ENCODE measurements at places on chromosomes 7 and 10.
A peak's percentile ranks its signal among the peaks of the same experiment; 100 is the strongest.

DNA sequence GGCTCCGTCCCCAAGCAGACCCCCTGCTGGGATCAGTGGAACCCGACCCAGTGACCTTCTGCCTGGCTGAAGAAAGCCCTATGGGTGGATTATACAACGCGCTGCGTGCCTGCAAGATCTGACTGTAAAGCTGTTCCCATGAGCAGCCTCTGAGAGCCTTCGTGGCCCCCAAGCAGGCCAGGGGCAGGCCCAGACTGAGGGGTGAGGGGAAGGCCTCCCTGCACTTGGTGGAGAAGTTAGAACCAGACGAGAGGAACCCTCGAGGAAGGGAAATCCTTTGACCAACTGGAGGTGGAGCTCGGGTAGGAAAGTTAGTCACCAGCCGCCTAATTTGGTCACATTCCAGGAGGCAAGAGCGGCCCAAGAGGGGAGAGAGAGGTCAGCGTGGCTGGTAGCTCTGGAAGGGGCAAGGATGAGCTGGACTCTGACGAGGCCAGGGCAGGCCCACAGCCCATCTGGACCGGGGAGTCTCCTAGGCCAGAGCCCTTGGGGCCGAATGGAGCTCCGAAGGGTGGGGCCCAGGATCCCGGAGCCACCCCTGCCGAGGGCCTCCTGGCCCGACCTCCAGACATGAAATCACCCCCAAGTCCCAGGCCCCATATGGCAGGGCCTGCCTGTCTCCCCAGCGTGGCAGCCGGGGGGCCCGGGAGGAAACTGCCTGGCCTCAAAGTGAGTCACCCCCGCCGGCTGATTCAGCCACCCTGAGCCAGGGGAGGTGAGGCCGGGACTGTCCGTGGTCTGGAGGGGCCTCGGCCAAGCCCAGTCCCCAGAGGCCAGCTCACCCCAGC, 23.3 kb upstream of the PDGFA start:
- peak; percentile 9 for ATAC-seq

DNA sequence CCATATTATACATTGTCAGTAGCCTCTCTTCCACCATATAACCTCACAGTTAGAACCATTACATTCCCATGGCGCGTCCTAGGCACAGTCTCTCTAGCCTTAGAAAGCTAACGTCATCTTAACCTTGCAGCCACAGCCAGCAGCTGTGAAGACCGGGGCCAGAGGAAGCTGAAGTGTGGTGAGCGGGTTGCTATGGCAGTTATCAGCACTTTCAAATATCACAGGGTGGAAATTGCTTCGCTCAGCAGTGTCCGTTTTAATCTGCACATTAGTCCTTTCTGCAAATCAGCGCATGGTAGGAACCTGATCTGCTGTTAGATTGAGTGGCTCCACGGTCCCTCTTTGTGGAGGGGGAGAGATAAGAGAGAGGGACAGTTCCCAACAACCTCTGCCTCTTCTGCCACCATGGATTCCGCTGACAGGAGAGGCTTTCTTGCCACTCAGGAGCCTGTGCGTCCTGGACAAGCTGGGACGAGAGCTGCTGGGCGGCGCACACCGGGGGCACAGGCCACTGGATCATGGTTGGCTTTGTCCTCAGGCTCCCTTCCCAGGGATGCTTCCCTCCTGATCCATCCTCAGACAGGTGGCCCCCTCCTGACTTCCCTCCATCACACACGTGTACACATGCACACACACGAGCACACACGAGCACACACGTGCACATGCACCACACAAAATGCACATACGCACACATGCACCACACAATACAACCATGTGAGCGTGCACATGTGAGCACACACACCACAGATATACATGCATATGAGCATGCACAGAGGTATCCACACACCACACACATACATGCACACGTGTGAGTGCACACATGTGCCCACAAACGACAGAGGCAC, 93.8 kb downstream of the WDR37 start:
- ATAC-seq: no peak

DNA sequence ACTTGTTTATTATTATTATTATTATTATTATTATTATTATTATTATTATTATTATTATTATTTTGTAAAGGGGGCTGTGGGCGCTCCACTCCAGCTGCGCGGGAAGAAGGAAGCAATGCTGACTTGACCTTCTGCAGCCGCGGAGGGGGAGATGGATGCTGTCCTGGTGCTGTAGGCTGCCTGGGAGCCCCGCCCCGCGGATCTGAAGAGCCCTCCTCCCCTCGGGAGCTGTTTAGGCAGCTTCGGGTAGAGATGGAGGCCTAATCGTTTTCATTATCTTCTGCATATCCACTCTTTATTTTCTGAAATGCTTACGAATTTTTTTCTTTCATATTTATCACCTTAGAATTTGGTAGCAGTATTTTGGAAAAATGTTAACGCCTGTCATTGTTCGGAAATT, 101.2 kb upstream of the KLF6 start:
- ATAC-seq: no peak

DNA sequence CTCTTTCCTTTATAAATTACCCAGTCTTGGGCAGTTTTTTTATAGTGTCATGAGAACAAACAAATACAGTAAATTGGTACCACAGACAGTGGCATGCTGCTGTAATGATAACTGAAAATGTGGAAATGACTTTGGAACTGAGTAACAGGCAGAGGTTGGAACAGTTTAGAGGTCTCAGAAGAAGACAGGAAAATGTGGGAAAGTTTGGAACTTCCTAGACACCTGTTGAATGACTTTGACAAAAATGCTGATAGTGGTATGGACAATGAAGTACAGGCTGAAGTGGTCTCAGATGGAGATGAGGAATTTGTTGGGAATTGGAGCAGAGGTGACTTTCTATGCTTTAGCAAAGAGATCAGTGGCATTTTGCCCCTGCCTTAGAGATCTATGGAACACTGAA, 1128.4 kb upstream of the POT1 start:
- ATAC-seq: no peak

DNA sequence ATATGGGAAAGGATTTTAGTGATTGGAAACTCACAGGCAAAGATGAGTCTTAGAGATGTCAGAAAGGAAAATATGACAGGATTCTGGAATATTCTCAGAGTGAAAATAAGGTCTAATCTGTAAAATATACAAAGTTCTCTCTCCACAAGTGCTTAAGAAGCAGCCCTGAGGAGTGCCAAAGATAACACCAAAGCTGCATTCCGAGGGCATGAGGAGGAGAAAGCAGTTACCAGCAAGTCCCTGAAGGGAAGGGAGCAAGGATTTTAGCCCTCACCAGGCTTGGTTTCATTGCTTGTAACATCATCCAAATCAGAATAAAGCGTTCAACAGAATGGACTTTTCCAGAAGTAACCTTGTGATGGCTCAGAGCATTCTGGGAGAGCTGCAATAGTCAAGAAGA, 31.4 kb upstream of the DLX6 start:
- no peak for ATAC-seq

GRCh38 chr7:23334482-23335056, 35.4 kb downstream of the MALSU1 start:
- peak; percentile 93 for ATAC-seq

GRCh38 chr10:127585519-127586023, 36.5 kb downstream of the NPS start:
- no peak for ATAC-seq

DNA sequence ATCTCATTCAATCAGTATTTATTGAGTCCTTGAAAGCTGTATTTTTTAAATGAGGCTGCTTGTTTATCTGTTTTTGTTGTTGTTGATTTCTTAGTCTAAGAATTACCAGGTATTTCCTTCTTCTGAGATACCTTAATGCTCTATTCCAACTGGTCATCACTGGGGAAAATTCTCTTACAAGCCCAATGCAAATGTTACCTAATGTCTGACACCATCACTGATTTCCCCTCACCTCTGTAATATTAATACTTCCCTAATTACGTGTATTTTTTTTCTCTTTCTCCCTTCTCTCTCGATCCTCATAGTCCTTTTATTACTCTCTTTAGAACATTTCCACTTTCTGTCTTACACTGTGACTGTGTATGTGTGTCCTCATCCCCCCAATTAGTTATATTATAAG, 13.9 kb downstream of the HDAC9 start:
- ATAC-seq: peak; percentile 20

GRCh38 chr7:125495997-125496396, 566.4 kb upstream of the POT1 start:
- ATAC-seq: no peak

GRCh38 chr10:114261076-114261475, 22.0 kb downstream of the VWA2 start:
- no peak for ATAC-seq

DNA sequence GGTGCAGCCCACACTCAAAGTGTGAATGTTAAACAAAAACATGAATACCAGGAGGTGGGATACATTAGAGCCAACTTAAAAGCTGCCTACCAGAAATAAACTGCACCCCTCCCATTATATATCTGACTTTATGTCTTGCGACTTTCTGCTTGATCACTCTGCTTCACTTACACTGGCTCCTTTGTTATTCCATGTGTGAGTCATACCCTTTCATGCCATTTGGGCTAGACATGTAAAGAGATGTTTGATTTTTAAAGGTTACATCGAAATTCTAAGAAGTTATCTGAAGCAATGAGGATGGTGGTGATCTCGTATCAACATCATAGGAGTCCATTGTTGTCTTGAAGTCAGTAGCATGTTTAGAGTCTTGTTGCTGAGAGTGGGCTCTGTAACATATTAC, 31.6 kb upstream of the ETV1 start:
- peak; percentile 48 for ATAC-seq

DNA sequence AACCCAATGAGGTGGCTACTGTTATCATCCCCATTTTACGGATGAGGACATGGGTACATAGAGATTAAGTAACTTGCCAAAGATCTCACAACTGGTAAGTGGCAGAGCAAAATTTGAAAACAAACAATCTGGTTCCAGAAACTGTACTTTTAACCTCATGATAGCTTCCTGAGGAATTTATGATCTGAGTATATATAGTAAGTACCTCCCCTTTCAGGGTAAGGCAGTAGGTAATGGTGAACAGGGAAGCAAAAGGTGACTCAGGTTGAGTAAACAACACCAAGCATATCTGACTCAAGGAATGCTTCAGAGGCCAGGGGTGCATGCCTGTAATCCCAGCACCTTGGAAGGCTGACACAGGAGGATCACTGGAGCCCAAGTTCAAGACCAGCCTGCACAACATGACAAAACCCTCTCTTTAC, 21.1 kb downstream of the KLLN start:
- peak; percentile 97 for ATAC-seq

GRCh38 chr10:8072211-8072610, 17.7 kb downstream of the GATA3 start:
- no peak for ATAC-seq

DNA sequence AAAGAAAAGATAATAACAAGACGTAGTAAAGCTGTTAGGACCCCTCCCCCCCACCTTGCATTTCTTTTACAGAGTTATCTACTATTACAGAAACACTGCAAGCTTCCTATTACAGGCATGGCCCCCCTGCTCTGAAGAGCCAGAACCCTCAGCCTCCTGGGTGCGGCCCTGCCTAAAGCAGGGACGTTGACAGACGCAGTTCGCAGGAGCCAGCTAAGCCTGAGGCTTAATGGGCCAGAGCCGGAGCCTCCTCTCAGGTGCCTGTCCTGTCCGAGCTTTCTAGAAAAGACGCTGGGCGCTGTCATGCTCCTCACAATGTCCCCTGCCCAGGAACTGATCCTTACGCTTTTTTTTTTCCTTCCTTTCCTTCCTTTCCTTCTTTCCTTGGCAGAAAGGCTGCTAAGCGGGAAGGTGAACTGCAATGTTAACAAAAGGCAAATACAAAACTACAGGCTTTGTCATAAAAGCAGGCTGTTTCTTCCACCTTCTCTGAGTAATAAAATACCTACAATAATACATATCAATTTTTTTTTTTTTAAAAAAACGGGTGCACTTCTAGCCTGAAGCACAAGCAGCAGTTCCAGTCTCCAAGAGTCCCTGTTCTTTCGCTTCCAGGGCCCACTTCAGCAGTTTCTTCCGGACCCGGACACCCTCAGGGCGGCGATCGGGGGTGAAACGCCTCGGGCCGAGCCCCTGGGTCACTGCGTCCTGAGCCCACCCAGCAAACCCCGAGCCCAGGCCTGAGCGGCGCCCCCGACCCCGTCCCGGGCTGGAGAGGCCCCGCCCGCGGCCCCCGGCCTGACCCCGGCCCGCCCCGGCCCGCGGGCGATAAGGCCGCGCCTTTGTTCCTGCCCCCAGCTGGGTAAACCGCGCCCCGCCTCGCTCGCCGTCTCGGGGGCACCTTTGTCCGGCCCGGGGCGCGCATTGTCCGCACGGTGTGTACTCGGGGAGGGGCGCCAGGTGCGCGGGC, 11.2 kb downstream of the MNX1 start:
- peak; percentile 34 for ATAC-seq

DNA sequence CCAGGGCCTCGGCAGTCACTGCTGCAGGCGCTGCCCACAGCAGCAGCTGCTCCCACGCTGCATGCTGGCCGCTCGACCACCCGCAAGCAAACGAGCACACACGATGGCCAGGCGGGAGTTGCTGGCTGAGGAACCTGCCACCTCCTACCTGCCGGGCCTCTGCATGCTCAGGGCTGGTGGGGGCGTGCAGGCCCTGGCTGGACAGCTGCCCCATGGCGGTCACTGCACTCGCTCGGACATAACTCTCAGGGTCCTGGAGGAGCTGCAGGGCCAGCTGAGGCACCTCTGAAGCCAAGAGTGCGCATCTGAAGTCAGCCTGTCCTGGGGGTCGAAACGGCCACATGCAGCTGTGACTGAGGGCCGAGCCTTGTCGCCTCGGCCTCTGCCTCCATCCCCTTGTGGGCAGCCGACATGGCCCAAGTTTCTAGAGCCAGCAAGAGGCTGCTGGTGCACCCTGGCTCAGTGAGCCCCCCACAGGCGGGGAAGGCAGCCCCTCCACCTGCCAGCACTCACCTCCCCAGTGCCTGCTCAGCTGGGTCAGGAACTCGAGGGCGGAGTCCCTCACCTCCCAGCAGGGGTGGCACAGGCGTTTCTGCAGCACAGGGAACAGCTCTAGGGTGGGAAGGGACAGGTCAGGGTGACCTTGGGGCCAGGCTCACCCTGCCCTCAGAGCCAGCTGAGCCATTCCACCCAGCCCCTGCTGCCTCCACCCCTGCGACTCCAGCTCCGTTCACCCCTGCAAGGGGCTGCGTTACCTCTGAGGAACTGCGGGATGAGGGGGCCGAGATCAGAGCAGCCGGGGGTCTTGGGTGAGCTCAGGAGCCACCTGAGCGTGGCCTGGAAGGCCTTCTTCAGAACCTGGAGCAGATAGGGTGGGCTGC, 16.1 kb downstream of the BRAT1 start:
- no peak for ATAC-seq

DNA sequence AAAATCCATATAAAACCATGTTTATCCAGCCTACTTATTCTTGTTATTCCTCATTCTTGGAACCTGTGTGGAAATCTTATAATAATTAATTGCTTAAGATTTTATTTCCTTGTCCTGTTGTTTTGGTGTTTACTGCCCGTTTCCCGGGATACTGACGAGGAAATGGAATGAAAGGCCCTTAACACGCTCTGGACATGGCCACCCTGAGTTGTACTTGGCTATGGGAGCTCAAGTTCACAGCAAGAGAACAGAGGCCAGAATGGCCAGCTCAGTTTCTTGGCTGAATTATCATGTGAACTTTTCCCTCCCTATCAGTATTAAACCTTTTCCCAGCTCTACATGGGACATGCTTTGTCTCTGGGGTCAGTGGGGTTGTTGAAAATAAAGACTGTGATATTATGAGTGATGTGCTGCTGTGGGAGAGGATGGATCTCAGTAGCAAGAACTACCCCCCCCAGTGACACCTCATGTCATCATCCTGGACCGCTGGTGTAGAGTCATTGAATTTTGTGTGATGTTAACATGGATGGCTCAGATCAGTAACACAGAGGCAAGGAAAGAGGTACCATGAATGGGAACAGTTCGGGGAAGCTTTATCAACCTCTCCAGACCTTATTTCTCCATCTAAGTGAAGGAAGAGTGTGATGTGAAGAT, 87.0 kb upstream of the IGFBP3 start:
- ATAC-seq: no peak

- no peak for ATAC-seq
These were observed 59.4 kb downstream of the MTPN start for GRCh38 chr7:135917721-135918120.

- ATAC-seq: no peak
These were observed 35.8 kb upstream of the COBL start for GRCh38 chr7:51352174-51353100.

All from esophagus mucosa (tissue), 1 donor.